ENCODE measurements at places on chromosomes 7 and 10.

DNA sequence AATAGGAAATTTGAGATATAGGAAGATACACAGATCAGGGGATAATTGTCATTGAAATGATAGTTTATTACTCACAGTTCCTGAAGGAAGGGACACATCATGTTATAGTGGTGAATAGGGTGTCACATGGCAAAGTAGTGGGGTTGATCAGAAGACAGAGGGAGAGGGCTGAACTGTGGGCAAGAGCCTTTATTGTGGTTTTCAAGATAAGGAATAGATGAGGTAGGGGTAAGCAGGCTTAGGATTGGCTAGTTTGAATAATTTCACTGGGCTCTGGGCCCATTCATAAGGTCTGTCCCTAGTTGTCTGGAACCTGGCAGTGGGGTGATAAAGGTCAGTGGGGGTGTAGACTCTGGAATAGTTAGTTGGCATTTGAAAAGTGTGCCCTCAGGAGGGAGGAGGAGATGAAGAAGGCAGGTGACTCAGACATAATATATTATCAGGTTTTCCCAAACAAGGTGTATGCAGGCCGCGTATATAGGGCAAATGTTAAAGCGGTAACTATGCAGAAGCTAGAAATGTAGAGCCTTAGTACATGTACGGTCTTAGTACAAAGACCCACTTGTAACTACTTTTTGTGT, 18.5 kb downstream of the FGL2 start:
- H3K27me3 ChIP-seq: no peaks in the 10 kb centered on the region
- DNase-seq: no peak
- H3K4me1 ChIP-seq: peaks cover 6% of the 10 kb centered on the region
- H3K27ac ChIP-seq: no peak overlapping the region

DNA sequence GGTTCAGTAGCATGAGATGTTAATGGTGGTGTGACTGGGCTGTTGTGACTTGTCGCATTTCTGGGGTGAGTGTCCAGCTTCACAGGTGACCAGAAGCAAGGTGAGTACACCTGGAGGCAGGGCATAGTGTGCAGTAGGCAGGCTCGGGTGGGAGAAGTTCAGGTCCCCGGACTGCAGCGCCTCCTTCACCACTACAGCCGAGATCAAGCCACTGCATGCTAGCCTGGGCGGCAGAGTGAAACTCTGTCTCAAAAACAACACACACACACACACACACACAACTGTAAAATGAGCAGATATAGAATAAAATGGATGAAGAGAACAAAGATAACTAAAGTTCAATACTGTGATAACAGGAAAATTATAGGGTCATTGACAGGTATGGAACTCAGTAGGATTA, 11.1 kb upstream of the PARD3 start:
- peaks cover 2% of the 10 kb centered on the region for H3K4me1 ChIP-seq
- H3K27me3 ChIP-seq: peaks cover 6% of the 10 kb centered on the region
- no peaks in the 10 kb centered on the region for H3K36me3 ChIP-seq
- no peak overlapping the region for H3K4me3 ChIP-seq
- DNase-seq: no peak
- H3K27ac ChIP-seq: no peak overlapping the region

- H3K4me1 ChIP-seq: no peaks in the 10 kb centered on the region
- no peak overlapping the region for H3K27ac ChIP-seq
- peaks cover under 1% of the 10 kb centered on the region for H3K27me3 ChIP-seq
- no peak overlapping the region for H3K4me3 ChIP-seq
- DNase-seq: no peak
These were observed 96.0 kb upstream of the PRPS1L1 start for GRCh38 chr7:18123508-18124239.

DNA sequence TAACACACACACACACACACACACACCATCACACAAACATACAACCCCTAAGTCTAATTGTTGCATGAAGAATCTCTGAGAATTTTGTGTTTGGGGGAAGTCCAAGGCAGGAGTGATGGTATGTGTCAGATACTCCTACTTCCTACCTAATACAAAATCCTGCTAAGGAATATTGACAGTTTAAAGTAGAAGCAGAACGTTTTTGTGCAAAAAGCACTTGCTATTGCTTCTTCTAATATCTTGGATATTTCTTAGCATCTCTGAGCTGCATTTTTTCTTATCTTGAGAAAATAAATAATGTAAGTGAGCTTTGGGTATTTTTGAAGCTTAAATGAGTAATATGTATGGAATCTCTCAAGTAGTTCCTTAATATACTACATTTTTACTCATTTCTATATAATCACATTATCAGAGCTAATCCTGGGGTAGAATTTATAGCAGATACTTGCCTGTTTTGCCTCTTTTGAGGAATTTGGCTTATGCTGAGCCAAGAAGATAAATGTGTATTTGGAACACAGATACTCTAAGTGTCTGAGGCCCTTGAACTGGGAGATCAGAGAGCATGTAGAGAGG, 212.3 kb downstream of the DKK1 start:
- H3K36me3 ChIP-seq: no peaks in the 10 kb centered on the region
- H3K4me3 ChIP-seq: no peak overlapping the region
- no peaks in the 10 kb centered on the region for H3K27me3 ChIP-seq
- no peak overlapping the region for H3K27ac ChIP-seq
- H3K4me1 ChIP-seq: no peaks in the 10 kb centered on the region
- no peak for DNase-seq

- no peak overlapping the region for H3K27ac ChIP-seq
- peaks cover 9% of the 10 kb centered on the region for H3K4me1 ChIP-seq
- no peak overlapping the region for H3K4me3 ChIP-seq
- H3K36me3 ChIP-seq: no peaks in the 10 kb centered on the region
These were observed 45.1 kb downstream of the ST8SIA6 start for GRCh38 chr10:17409170-17409733.

All from activated T-helper 2 cell treated with anti-CD3 and anti-CD28 coated beads, Interferon-gamma antibody, Interleukin-2, Interleukin-4, amounts not matched to agents 10 μg/mL and 5 μg/mL and 100 μg/mL, durations not matched to agents 14 hours and 24 hours and 36 hours (primary cell).